Activated T-helper 2 cell treated with anti-CD3 and anti-CD28 coated beads, Interferon-gamma antibody, Interleukin-2, Interleukin-4, amounts not matched to agents 10 μg/mL and 5 μg/mL and 100 μg/mL, durations not matched to agents 14 hours and 24 hours and 36 hours (primary cell): ENCODE measurements at places on chromosomes 5 and 9. TPM values are rescaled to one million over a fixed set of nuclear protein-coding genes. Genes with fewer than 3 reads are reported as not detected.

DNA sequence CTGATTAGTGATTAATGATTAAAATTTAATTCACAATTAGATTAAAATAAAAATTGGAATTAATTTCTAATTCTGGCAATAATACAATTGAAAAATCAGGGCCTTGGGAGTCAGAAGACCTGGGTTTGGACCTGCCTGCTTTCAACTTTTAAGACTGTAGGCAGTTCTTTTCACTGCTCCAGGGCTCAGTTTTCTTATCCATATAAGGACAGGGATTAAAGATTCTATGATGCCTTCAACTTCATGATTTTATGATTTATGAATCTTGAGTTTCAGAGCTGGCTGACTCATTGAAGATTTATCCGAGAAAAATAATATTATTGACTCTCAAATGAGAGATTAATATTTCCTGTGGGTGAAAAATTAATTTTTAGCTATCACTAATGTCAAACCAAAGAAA is 208.6 kb upstream of the ANKH start:
- DNase-seq: no peak

Gene CACNA1B
- 0.02 TPM in 1 of 2 replicates, not detected in the other for total RNA-seq

GRCh38 chr9:19583890-19584289 is 175.1 kb downstream of the ACER2 start:
- no peak for DNase-seq

GRCh38 chr5:178318893-178319292 is 86.3 kb upstream of the PHYKPL start:
- no peak for DNase-seq

Gene SHOC1
- total RNA-seq: not detected in 2 replicates

- no peak for DNase-seq
Observed at GRCh38 chr9:135242049-135242396, 154.6 kb downstream of the OLFM1 start.

Gene ARL14EPL
- not detected in 2 replicates for total RNA-seq

Gene CDH6
- total RNA-seq: not detected in 2 replicates

Gene PCDHGA4
- total RNA-seq: 0.44 and 0.57 TPM in 2 replicates

Gene ZDHHC11B
- total RNA-seq: 0.07 and 0.18 TPM in 2 replicates

DNA sequence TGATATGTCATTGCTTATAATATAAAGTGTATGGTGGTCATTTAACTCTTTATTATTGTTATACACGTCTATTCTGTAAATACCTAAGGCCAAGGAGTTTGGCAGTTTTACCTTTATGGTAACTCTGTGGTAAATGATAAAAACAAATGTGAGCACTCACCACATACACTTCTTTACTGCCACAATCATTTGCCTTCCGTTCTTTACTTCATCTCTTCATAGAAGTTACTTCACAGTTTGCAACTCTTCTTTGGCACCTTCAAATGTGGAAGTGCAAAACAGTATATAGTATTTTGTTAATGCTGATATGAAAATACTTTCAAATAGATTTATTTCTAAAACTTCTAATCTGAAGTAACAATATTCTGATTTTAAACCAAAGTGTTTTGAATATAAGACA is 4.4 kb upstream of the MEF2C start:
- no peak for DNase-seq

Gene FAM221B
- not detected in 2 replicates for total RNA-seq

GRCh38 chr5:41503860-41504259 is 6.5 kb downstream of the PLCXD3 start:
- no peak for DNase-seq

GRCh38 chr9:80437091-80437640 is 865.4 kb downstream of the TLE4 start:
- no peak for DNase-seq

DNA sequence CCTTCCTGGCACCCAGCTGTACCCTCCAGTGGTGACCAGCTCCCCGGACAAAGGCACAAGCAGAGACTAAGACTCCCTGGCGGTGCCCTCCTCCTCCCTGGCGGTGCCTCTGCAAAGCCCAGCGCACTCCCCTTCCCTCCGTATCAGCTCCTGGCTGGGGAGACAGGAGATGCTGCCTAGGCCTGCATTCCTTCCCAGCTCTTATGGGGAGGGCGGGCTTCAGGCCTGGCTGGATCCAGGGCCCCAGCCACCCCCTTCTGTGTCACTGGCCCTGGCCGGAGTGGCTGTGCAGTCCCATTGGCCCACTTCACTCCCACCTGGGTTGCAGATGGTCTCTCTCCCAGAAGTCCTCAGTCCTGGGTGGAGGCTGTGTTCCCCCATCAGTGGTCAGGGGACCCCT is 6.4 kb downstream of the LCN12 start:
- DNase-seq: no peak

Gene RANBP17
- not detected in 2 replicates for total RNA-seq

DNA sequence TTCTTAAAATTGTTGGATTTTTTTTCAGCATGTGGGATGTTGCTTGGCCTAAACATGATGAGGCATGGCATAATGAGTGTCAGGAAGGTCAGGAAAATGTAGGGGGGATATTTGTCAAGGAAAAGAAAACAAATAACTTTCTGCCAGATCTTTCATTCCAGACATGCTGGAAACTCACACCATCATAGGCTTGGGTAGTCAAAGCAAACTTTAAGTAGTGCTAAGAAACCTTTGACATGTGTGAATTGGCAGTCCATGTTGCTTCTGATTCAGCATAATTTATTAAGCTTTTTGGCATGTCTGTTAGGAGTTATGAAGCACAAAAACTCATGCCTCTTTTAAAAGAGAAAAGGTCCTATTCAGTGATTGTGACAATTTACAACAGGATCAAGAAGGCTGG is 61.3 kb upstream of the MTAP start:
- DNase-seq: no peak
